ENCODE measurements at places on chromosomes 5 and 9. TPM values are rescaled to one million over a fixed set of nuclear protein-coding genes. Genes with fewer than 3 reads are reported as not detected.

The SH3GLB2 gene
- total RNA-seq = 183 TPM

The EIF4E1B gene
- not detected for total RNA-seq

The FOXD4L3 gene
- 0.36 TPM for total RNA-seq

The DAB2 gene
- 43.9 TPM for total RNA-seq

The SOWAHA gene
- total RNA-seq = 0.98 TPM

The IL9 gene
- total RNA-seq = not detected

- no peak overlapping the region for H3K27ac ChIP-seq
- no peaks in the 10 kb centered on the region for H3K36me3 ChIP-seq
- no peak for DNase-seq
- no peak overlapping the region for H3K4me3 ChIP-seq
- H3K27me3 ChIP-seq = peaks cover 3% of the 10 kb centered on the region
These were observed 21.1 kb upstream of the HSPA9 start for GRCh38 chr5:138596105-138596881.

- peaks cover 10% of the 10 kb centered on the region for H3K36me3 ChIP-seq
- no peak for DNase-seq
- H3K27ac ChIP-seq = no peak overlapping the region
- H3K4me3 ChIP-seq = no peak overlapping the region
These were observed 52.5 kb downstream of the FNBP1 start for GRCh38 chr9:129990269-129991010.

DNA sequence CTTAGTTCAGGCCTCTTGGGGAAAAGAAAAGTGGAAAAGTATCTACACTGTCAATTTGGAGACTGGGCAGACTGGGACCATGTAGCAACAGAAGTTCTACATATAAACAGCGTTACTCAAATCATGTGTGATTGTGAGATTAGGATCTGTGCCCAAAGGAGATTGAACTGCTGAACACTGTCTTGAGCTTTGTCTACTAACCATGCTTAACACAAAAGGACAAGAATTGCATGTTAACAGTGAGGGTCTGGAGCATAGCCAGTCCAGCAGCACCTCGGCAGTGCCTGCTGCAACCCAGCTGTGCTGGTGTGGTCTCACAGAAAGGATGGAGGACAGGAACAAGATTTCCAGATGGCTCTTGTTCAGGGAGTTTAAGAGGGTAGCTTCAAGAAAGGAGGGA, 5.7 kb downstream of the PAM start:
- peaks cover 10% of the 10 kb centered on the region for H3K27me3 ChIP-seq
- H3K4me1 ChIP-seq = peaks cover 7% of the 10 kb centered on the region
- no peak for DNase-seq
- no peaks in the 10 kb centered on the region for H3K36me3 ChIP-seq

- H3K4me3 ChIP-seq = no peak overlapping the region
- DNase-seq = no peak
- no peaks in the 10 kb centered on the region for H3K36me3 ChIP-seq
- H3K27me3 ChIP-seq = peaks cover 33% of the 10 kb centered on the region
- no peaks in the 10 kb centered on the region for H3K4me1 ChIP-seq
These were observed 199.2 kb downstream of the ACTL7B start for GRCh38 chr9:108656566-108656965.

- DNase-seq = no peak
- no peak overlapping the region for H3K4me3 ChIP-seq
- H3K27ac ChIP-seq = no peak overlapping the region
- H3K36me3 ChIP-seq = no peaks in the 10 kb centered on the region
These were observed 915.7 kb downstream of the EFNA5 start for GRCh38 chr5:106755066-106755465.

- H3K4me3 ChIP-seq = no peak overlapping the region
- no peak for DNase-seq
- H3K27me3 ChIP-seq = no peaks in the 10 kb centered on the region
- no peaks in the 10 kb centered on the region for H3K36me3 ChIP-seq
These were observed 165.3 kb upstream of the FBN2 start for GRCh38 chr5:128703322-128703721.

- H3K36me3 ChIP-seq = peaks cover 16% of the 10 kb centered on the region
- H3K27ac ChIP-seq = no peak overlapping the region
- H3K4me3 ChIP-seq = no peak overlapping the region
- H3K4me1 ChIP-seq = no peaks in the 10 kb centered on the region
- no peak for DNase-seq
- H3K27me3 ChIP-seq = no peaks in the 10 kb centered on the region
These were observed 15.5 kb upstream of the PAIP1 start for GRCh38 chr5:43572357-43572756.

GRCh38 chr5:1014346-1014745, 5.7 kb downstream of the NKD2 start:
- no peaks in the 10 kb centered on the region for H3K27me3 ChIP-seq
- no peak overlapping the region for H3K4me3 ChIP-seq
- H3K4me1 ChIP-seq = peaks cover 19% of the 10 kb centered on the region
- no peak for DNase-seq
- H3K36me3 ChIP-seq = no peaks in the 10 kb centered on the region

DNA sequence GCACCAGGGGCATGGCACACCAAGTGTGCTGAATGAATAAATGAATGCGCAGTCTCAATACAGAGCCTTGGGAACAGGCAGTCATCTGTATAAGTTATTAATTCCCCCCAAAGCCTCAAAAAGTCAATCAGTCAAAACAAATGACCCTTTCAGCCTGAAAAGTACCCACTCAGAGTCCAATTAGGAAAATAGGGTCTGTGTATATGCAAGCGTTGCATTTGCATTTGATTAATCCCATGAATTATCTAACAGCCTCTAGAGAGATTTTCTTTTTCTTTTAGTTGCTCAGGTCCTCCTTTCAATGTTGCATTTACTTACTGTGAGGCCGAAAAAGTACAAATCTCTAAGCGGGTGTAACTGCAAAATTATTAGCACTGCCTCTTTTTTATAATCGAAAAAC, 23.4 kb downstream of the PTCH1 start:
- no peak for DNase-seq
- H3K27ac ChIP-seq = no peak overlapping the region
- peaks cover 36% of the 10 kb centered on the region for H3K4me1 ChIP-seq
- H3K36me3 ChIP-seq = peaks cover 14% of the 10 kb centered on the region
- no peak overlapping the region for H3K4me3 ChIP-seq

DNA sequence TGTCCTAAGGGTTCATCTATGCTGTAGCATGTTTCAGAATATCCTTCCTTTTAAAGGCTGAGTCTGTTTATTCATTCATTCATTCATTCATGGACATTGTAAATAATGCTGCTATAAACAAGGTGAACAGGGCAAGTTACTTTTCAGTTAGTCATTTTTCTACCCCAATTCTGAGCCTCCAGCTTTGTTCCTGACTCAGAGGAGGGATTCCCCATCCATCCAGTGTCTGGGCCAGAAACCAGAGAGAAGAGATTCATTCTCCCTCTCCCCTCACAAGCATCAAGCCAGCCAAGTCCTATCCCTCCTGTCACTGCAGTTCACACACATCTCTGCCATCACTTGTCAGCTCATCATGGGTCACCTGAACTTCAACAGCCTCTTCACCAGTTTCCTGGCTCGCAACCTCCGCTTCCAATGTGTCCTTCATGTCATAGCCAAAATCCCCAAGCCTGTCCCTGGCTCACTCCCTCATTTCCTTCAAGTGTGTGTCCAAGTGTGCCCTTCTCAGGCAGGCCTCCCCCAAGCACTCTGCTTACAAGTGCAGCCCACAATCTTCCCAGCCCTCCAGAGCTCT, 203.0 kb downstream of the TTLL11 start:
- no peak for DNase-seq
- H3K4me3 ChIP-seq = no peak overlapping the region
- H3K27me3 ChIP-seq = peaks cover 8% of the 10 kb centered on the region
- no peak overlapping the region for H3K27ac ChIP-seq
- H3K36me3 ChIP-seq = no peaks in the 10 kb centered on the region
- H3K4me1 ChIP-seq = peaks cover 3% of the 10 kb centered on the region

DNA sequence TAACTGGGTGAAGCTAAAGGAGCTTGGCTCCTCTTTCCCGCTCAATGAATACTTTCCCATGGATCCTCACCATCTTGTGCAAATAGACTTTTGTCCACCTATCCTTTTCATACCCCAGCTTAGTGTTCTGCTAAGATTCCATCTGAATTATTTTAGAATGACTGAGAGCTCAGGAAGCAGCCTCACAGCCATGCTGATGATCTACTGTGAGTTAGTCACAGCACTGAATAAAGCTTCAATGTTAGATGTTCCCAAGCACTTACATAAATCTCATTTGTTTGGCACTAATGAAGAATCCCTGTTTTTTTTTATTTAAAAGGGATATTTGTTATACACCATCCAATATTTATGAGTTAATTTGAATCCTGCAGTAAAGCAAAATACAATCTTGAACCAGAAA, 317.6 kb upstream of the TRPC7 start:
- no peak overlapping the region for H3K27ac ChIP-seq
- no peaks in the 10 kb centered on the region for H3K4me1 ChIP-seq
- no peaks in the 10 kb centered on the region for H3K36me3 ChIP-seq
- no peak overlapping the region for H3K4me3 ChIP-seq
- no peaks in the 10 kb centered on the region for H3K27me3 ChIP-seq

DNA sequence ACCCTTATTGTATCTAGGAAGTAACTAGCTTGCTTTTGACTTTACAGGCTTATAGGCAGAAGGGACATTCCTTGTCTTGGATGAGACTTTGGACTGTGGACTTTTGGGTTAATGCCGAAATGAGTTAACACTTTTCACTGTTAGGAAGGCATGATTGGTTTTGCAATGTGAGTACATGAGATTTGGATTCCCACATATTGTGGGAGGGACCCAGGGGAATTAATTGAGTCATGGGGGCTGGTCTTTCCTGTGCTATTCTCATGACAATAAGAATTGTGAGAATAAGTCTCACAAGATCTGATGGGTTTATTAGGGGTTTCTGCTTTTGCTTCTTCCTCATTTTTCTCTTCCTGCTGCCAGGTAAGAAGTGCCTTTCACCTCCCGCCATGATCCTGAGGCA, 417.5 kb downstream of the HINT1 start:
- no peaks in the 10 kb centered on the region for H3K36me3 ChIP-seq
- H3K4me3 ChIP-seq = no peak overlapping the region
- no peaks in the 10 kb centered on the region for H3K27me3 ChIP-seq
- H3K4me1 ChIP-seq = peaks cover 7% of the 10 kb centered on the region
- DNase-seq = no peak

DNA sequence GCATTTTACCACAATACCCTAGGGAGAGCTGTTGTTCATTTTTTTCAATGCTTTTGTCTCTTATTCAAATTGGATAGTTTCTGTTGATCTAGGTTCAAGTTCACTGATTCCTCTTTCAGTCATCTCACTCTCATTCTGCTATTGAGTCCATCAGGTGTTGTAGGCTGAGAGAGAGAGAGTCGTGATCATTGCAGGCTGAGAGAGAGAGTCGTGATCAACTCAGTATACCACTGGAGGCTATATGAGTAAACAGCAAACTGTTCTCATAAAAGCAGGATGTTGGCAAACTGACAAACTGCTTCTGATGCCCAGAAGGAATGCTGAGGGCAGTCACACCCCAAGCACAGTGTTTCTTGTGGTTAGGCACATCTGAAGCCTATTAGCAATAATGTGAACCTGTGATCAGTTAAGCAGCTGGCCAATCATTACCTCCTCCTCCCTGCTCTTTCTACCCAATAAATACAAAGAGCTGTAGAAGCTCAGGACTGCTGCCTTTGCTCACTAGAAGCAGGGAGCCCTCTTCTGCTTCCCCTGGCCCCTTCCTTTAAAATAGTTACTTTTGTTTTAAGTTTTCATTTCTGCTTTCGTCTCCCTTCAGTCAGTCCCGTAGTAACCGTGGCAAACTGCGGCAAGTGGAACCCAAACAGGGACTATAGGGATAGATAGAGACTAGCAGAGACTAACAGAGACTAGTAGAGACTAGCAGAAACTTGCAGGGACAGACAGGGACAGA, 476.1 kb upstream of the ACO1 start:
- no peak for DNase-seq
- H3K36me3 ChIP-seq = no peaks in the 10 kb centered on the region
- no peaks in the 10 kb centered on the region for H3K4me1 ChIP-seq

DNA sequence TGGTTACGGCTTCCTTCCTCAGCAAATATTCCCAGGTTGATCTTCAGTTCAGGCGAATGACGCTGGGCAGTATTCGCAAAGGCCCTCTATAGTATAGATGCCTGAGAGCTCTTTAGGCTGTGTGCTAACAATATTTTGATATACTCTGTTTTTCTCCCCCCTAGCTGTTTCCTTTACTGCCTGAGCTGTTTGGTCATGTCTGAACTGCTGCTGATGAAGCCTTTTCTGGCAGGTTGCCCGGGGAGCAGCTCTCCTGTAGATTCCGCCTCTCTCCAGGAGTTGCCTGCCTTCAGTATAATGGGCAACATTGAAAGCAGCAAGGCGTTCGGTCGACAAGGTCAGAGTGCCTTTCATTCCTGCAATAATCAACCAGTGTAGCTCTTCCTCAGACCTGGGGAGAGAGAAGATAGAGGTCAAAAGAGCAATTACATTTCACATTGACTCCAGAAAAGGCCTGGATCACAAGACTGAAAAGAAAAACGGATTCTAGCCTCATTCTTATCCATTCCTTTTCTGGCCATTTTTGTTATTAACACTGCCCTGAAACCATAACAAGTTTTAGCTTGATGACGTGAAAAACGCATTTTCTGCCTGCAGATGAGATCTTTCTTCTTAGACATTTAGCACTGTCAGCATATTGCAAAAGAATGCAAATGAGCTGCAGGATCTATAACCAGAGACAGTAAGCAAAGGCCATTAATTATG, 60.1 kb upstream of the ZNF608 start:
- H3K36me3 ChIP-seq = no peaks in the 10 kb centered on the region
- H3K4me1 ChIP-seq = peaks cover 19% of the 10 kb centered on the region
- DNase-seq = no peak
- H3K27me3 ChIP-seq = no peaks in the 10 kb centered on the region

DNA sequence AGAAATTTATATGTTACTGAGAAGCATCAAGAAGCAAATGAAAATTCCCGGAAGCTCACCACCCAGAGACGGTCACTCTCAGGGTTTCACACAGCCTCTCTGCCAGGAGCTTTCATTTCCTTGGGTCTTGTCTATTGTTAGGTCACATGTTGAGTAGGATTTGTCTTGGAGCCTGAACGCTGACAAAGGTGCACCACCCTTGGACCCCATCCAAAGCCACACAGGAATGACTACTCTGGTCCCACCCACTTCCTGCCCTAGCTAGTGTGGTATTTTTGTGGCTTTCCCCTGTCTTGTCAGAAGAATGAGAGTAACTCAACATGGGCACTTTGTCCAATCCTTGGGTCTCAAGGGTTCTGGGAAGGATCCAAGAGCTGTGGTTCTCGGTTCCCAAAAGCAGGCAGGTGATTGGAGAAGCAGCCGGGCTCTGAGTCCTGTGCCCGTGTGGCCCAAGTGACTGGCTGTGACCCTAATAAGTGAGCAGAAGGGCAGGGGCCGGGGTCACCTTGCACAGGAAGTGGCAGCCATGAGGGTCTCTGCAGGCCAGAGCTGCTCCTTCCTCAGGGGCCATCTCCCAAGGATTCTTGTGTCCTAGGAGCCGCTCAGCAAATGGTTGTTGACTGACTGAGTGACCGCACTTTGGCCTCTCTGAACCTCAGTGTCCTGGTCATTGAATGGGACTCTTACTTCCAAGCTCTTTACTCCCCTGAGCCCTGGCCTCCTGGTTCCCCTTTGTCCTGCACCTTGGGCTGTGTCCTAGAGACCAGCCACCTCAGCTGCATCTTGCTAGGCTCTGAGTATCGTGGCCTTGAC, 6.9 kb downstream of the FGD3 start:
- H3K4me3 ChIP-seq = no peak overlapping the region
- peaks cover 2% of the 10 kb centered on the region for H3K27me3 ChIP-seq
- DNase-seq = no peak
- peaks cover 1% of the 10 kb centered on the region for H3K4me1 ChIP-seq

Data from progenitor cell of endocrine pancreas (in vitro differentiated cells).